ENCODE measurements at places on chromosomes 11 and 22. TPM values are rescaled to one million over a fixed set of nuclear protein-coding genes. Genes with fewer than 3 reads are reported as not detected.

The OR8A1 gene
- 7.0 TPM for total RNA-seq

The MS4A8 gene
- total RNA-seq: 4.1 TPM

The MS4A4E gene
- total RNA-seq: not detected

The GRAP2 gene
- 4.3 TPM for total RNA-seq

The SPINDOC gene
- total RNA-seq: 6.0 TPM

The KDM4E gene
- total RNA-seq: 4.6 TPM

The SUSD2 gene
- 12.3 TPM for total RNA-seq

The CFAP300 gene
- total RNA-seq: 21.7 TPM

The MS4A7 gene
- 14.9 TPM for total RNA-seq

The MN1 gene
- total RNA-seq: 9.9 TPM

The PGM2L1 gene
- total RNA-seq: 20.0 TPM

The SLC16A8 gene
- total RNA-seq: not detected

The SAA4 gene
- total RNA-seq: not detected

The KRTAP5-11 gene
- 8.9 TPM for total RNA-seq

The VSIG10L2 gene
- total RNA-seq: 0.24 TPM

The SLC22A9 gene
- total RNA-seq: 2.2 TPM

The GPR83 gene
- 0.48 TPM for total RNA-seq
